ENCODE measurements at places on chromosomes 6 and 20.

DNA sequence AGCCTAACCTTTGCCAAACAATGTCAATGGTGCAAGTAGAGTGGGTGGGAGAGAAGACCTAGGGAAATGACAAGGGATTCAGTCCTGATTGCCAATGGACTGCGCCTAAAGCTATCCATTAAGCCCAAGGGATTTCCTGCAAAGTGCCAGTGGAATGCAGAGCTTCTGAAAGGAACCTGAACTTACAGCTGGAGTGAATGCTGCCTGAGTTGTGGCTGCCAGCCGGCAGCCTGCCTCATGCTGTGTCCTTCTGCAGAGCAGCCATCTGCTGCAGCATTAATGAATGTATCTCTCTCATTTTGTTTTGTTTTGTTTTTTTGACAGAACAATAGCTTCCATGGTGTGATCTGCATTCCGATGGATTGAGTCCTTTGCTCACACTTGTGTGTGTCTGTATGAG lies 44.7 kb downstream of the SLC35F1 start:
- no peak for DNase-seq

DNA sequence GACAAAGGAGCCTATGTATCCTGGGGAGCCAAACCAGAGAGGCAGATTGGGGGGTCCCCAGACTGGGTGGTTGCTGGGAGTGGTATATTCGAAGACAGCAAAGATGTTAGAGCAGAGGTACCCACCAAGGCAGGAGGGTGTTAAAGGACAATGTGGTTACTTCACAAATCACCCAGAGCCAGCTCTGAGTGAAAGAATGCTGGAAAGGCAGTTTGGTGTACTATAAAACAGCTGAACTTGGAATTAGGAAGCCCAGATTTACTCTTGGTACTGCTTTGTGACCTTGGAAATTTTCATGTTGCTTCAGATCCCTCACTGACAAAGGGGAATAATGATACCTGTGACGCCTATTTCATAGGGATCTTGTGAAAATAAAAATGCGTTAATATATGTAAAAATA lies 121.6 kb downstream of the CD164 start:
- DNase-seq, result no peak

DNA sequence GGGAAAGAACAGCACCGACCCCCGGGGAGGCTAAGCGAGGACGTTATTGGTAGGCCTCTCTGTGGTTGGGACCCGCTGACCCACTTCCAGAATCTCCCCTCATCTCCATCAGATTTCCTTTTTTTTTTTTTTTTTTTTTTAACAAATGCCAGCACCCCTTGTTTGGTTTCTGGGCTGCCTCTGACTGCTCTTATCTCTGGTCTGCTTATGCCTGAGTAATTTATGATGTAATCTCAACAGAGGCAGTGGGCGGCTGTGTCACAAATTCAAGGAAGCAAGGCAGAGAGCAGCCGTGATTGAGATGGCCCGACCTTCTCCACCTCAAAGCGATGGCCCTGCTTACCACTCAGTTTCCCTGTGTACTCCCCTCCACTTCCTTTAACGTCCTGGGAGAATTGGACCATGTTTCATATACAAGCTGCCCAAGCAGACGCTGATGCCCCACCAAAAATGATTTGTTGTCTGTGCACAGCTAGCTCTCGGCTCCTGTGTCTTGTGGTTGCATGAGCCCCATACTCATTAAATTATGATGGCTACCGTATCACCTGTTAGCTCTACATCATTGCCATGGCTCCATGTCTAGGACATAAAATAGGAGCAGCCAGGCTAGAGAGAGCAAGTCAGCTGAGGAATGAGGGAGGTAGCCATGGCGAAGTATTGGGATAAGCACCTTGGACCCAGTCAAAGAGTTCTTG lies 98.1 kb downstream of the ZNF217 start:
- no peak for DNase-seq

DNA sequence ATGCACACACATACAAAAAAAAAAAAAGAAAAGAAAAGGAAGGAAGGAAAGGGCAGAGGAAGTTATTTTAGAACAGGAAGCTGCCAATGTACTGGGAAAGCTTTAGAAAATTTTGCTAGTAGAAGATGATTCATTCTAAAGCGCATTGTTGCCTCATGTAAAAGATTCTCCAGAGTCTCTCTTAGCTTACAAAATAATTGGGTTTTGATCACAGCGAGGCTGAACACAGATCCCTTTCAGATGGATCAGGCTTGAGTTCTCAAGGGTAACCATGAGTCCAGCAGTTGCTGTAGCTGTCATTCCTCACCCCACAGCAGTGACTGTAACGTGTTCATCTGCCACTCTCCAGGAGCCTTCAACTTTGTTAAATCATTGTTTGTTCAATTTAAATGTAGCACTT lies 81.9 kb downstream of the PHACTR2 start:
- DNase-seq, result no peak

DNA sequence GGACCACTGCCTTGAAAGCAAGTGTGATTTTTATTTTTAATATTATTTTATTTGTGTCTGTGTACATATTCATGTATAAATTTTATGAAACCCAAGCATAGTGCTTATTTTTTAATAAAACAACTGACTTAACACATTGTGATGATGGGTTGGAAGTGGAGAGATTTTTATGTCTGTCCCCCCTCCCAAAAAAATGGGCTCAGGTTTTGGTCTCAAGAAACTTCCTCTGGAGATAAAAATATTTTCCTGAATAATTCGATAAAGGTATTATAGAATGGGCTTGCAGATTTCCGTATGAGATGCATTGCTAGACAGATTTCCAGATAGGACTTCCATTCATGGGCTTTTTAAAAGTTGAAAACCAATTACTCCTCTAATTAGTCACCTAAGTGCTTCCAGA lies 2.7 kb downstream of the FOXQ1 start:
- DNase-seq, result no peak

- peak; percentile 83 for DNase-seq
These were observed 37.4 kb upstream of the TNFAIP3 start for GRCh38 chr6:137829641-137830083.

DNA sequence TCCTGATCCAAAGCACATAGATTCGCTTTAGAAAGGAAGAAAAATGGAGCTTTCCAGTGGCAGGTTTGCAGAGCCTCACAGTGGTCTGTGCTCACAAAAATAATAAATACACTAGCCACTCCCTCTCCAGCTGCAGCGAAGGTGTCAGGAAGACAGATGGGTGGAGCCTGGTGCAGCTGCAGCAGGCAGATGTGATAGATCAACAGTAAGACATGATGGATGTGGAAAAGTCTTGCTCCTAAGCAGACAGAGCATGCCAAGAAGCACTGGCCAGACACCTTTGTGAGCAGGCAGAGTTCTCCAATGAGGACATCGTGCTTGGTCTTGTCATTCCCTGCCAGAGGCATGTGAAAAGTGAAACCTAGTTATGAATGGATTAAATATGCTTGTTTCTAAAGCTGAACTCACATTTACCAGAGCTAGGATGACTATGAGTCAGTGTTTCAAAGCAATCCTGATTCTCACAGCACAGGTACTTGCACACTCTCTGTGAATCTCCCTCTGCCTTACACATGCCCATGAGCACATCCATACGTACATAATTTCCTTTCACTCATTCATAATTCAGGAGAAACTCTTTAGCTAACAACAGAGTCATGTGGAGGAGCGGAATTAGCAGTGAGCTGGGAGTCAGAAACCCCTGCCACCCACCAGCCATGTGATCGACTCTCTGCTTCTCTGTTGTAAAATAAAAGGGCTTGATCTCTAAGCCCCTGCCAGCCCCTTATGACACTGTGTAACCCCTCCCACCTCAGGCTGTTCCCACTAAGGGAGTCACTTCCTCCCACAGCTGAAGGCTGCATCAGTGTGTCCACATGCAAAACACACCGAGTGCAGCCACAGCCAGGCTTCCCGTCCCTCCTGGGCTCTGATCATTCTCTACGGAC lies 111.2 kb downstream of the SCML4 start:
- DNase-seq, result peak; percentile 82

GRCh38 chr6:13194852-13195251 lies 133.5 kb downstream of the TBC1D7 start:
- DNase-seq, result peak; percentile 40

DNA sequence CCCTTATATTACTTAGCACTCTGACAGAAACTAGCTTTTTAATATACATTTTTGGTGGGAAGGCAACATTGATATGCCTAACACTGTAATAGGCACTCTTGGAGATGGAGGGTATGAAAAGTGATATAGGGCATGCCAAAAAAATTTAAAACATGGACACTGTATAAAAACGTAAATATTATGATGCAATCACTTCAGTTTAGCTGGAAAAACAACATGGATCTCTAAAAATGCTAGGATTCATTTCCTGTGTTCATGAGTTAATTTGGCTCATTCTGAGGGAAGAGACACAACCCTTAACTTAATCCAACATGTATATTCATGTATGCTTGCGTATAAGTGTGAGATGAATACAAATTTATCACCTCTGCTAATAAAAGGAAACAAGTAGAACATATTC lies 157.3 kb upstream of the TFAP2D start:
- no peak for DNase-seq

DNA sequence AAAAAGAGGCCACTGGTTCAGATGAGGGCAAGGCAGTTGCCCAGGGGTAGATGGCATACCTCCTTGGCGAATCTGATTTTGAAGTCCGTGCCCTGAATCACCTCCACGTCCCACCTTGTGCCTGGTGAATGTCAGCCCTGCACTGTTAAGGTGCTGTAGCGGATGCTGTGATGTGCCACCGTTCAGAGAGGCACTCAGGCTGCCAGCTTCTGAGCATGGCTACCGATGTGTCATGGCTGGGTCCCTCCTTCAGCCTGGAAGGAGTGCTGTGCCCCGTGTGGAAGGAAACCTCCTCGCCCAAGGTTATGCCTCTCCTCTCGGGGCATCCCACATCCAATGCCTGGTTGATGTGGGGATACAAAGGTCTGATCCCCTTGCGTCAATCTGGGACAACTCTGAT lies 43.6 kb downstream of the UST start:
- DNase-seq, result no peak

DNA sequence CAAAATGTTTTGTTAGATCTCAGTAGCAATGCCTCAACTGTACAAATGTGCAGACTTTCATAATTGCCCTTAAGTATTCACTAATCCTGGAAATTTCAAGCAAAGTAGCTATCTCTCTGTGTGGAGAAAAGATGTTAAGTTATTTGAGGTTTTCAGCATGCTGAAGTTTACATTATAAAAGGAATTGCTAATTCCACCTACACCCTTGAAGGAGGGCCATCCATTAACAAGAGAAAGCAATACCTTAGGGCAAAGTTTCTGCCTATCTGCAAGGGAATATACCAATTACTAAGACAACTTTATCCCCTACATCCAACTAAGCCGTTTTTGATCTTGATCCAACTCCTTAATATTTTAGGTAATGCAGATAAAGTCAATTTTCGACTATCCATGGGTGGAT lies 380.7 kb upstream of the BTBD3 start:
- no peak for DNase-seq

GRCh38 chr6:159931112-159931511 lies 37.8 kb upstream of the IGF2R start:
- no peak for DNase-seq

GRCh38 chr6:49504666-49505065 lies 4.9 kb downstream of the GLYATL3 start:
- no peak for DNase-seq

DNA sequence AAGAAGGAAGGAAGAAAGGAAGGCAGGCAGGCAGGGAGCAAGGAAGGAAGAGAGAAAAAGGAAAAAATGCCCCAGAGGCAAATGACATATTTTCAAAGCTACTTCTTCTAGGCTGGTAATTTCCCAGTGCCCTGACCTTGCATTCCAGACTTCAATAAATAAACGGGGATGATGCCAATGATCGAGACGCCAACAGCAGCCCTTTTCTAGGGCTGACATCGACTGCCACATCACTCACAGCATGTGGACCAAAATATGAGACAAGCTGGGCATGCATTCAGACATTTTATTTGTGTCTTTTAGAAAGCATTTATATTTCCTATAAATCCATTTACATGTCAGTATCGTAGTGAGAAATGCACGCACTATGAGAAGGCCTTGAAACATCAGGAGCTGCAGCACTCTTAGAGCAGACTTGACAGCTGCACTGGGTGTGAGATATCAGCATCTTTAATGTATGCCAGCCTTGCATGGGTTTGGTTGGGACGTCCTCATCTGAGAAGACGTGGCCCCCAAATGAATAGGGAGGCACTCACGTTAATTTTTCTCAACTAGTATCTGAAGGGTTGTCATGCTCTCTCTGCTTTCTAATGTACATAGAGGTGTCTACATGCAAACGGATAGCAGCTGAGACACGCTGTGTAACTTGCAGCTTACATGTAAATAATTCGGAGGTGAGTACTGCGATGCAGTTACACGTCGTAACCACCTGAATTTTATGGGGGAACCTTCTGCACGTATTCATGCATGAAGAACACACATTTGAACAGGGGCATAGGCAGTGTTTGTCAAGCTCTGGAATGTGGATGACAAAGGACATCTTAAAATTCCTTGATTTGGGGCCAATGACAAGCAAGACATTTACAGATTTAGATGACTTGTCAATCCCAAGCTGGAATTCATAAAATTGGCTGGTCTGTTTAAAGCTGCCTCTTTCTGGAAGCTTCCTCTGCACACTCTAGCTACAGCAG lies 149.1 kb upstream of the AGPAT4 start:
- no peak for DNase-seq

DNA sequence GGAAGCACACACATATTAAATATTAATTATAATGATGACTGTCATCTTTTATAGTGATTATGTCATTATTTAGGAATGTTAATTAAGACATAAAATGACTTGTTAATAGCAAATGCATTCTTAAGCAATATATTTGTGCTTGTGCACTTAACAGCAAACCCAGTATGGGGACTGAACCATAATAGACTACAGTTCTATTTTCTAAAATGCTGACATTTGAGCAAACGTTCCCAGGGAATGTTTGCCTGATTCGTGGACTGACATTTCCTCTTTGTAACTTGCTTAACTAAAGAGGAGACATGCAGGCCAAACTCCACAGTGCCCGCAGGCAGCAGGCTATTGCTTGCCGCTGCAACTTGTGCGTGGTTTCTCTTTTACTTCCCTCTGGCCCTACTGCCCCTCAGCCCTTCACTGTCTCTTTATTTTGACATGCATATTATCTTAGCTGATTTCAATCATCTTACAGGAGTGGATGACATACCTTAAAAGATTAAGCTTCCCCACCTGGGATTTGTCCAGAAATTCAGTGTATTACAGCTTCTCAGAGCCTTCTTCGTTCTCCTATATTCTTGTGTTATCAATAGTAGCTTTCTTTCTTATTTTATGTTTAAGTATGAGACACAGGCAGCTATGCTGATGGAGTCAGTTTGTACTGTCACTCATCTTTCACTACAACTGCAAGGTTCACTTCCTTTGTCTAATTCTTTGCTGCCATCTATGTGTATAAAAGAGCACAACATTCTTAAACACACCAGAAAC lies 141.5 kb downstream of the GMDS start:
- DNase-seq, result peak; percentile 67

DNA sequence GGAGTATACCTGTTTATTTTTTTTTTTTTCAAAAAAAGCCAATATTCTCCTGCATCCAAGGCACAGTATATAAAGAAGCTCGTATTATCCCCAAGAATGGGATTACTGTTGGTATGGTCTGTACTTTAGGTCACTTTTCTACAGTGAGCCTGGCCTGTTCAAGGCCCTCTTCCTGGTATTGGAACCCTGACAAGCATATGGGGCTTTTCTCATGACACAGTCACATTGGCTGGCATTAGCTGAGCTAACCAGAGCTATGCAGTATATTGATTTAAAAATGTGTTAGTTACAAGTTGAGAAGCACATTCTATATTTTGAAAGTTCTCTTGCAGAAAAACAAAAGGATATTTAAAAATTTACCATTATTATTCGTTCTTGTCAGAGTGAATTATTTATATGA lies 48.0 kb downstream of the MCHR2 start:
- no peak for DNase-seq
